ENCODE measurements at places on chromosomes 3 and 15.

DNA sequence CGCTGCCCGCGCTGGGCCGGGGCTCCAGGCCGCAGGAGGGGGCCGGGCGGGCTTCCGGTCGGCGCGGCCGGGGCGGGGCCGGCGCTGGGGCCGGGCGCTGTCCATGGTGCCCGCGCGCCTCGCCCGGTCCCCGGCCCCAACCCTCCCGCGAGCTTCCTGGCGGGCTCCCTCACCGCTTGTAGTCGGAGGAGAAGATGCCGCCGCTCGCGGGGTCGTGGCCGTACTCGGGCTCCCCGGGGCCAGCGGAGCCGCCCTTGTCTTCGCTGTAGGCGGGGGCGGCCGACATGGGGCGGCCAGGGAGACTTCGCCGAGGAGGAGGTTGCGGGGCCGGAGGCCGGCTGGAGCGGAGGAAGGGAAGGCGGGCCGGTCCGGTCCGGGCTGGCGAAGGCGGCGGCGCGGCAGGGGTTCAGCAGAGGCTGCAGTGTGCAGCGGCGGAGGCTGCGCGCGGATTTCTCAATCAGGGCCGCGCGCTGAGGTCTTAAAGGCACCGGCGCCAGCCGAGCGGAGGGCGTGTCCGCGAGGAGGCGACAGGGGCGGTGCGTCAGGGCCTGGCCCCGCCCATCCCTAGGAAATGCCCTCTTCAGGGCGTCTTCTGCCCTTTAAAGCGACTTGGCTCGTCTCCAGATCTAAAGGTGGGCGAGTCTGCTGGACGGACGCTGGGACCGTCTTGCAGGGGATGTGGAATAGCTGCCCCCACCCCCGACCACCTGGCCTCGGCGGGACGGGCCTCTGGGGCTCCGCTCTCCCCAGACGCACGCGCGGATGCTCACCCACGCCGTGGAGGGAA, at the start of gene AP3B2:
AP3B2 (minus strand) TSS at position 455 of the 787 bp plus-strand sequence; CDS start at position 286, 169 bp downstream.
- DNase-seq = peak; percentile 78

DNA sequence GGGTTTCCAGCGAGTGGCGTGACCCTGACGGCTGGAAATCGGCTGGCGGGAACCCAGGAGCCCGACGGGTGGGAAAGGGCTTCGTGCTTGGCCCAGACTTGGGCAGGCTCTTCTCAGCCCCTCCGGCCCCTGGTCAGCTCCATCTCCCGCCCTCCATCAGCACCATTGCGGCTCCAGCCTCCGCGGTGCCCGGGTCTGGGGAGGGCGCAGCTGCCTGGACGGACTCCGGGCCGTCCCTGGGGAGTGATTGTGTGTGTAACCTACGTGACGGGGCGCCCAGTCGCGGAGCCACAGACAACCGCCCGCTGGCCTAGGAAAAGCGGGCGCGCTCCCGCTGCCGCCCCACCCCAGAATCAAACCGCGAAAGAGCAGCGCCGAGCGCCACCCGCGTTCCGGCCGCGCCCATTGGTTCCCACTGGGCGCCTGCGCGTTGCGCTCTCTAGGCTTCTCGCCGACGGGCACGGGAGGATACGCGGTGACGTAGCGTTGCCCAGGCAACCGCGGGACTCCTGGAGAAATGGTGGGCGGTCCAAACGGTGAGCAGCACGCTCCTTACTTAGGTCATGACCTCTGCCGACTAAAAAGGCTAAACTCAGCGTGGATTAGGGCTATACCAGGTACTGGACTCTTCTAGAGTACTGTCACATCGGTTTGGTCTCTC, at the start of gene CFAP20DC:
CFAP20DC (minus strand) TSS at position 355 of the 661 bp plus-strand sequence. CDS start 394 bp downstream, outside the sequence.
- peak; percentile 94 for DNase-seq

- DNase-seq = no peak
Observed at GRCh38 chr15:73050561-73051295, 1.5 kb upstream of the NEO1 start.

- DNase-seq = no peak
Observed at GRCh38 chr15:101332061-101332467, 37.0 kb upstream of the SNRPA1 start.
